ENCODE measurements at places on chromosomes 6 and 20. TPM values are rescaled to one million over a fixed set of nuclear protein-coding genes. Genes with fewer than 3 reads are reported as not detected.

The FOXQ1 gene
- total RNA-seq, result 25.5 TPM

The PPP1R3G gene
- total RNA-seq, result 2.1 TPM

The GPR6 gene
- total RNA-seq, result not detected

The SNAP91 gene
- total RNA-seq, result 0.52 TPM

The MACROD2 gene
- total RNA-seq, result 2.4 TPM

The OR2J3 gene
- total RNA-seq, result not detected

The SIRPB1 gene
- not detected for total RNA-seq

The SGK2 gene
- 1.4 TPM for total RNA-seq

The NRSN2 gene
- 51.0 TPM for total RNA-seq

The OSER1 gene
- total RNA-seq, result 38.8 TPM

The MDFI gene
- total RNA-seq, result 4.0 TPM

The OLIG3 gene
- total RNA-seq, result not detected

The KIF13A gene
- total RNA-seq, result 108 TPM

The DTD1 gene
- total RNA-seq, result 70.0 TPM

All from articular chondrocyte of knee joint (primary cell).